Stimulated activated CD8-positive, alpha-beta memory T cell treated with anti-CD3 and anti-CD28 coated beads, Interleukin-15, amount 100 ng/mL, for 4 hours (primary cell): ENCODE measurements at places on chromosomes 5 and 9.

GRCh38 chr9:135729480-135729879 lies 27.5 kb downstream of the KCNT1 start:
- no peak for DNase-seq

- no peak for DNase-seq
Observed at GRCh38 chr5:159101685-159102084, 2.0 kb upstream of the EBF1 start.

- DNase-seq = no peak
Observed at GRCh38 chr9:106954974-106955850, 92.2 kb downstream of the ZNF462 start.

- no peak for DNase-seq
Observed at GRCh38 chr9:109098960-109099308, 20.8 kb downstream of the TMEM245 start.

DNA sequence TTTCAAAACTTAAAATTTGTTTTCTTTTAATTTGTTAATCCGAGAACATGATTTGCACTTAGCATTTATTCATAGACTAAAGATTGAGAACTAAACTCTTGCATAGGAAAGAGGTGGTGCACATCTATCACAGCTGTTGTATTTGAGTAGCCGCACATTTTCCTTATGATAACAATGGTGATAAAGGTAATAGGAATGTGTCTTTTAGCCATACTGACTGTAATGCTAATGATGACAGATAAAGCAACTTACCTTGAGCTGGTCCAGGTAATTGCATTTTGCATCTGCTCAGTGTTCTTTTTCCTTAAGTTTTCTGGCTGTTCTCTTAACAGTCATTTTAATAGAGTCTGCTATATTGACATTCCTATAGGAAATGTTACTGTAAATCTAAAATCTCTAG lies 19.0 kb downstream of the PHAX start:
- no peak for DNase-seq

DNA sequence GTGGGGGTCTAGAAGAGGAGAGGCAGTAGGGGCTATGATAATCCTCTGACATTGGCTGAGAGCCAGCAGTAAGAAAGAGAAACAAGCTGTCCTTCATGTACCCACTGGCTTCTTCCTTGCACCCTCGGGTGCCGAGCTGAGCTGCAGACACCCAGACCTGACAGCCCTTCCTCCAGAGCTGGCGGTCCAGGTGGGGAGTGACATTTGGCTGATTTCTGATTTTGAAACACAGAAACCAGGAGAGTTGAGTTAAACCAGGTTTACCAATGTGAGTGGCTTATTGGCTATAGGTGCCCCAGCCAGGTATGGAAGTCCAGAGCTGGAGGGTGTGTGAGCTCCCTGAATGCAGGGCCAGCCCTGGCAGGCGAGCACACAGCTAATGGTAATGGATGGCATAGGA lies 59.2 kb downstream of the GADD45G start:
- no peak for DNase-seq

GRCh38 chr9:136729144-136729543 lies 13.6 kb downstream of the LCN10 start:
- DNase-seq = no peak

DNA sequence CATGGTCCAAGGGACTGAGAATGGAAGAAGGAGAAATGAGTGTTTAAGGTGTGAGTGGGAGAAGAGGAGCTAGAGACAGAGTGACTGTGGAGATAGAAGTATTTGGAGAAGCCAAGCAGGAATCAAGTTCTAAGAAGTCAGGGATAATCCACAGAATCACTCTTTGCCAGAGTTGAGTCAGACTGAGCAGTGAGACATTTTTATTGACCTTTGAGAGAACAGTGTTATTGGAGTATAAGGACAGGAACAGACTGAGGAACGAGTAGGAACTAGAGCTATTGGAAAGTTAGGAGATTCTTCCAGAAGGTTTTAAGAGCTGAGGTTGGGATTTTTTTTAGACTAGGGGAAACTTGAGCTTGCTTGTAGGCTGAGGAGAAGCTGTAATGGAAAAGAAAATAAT lies 37.2 kb downstream of the RCL1 start:
- DNase-seq = no peak

DNA sequence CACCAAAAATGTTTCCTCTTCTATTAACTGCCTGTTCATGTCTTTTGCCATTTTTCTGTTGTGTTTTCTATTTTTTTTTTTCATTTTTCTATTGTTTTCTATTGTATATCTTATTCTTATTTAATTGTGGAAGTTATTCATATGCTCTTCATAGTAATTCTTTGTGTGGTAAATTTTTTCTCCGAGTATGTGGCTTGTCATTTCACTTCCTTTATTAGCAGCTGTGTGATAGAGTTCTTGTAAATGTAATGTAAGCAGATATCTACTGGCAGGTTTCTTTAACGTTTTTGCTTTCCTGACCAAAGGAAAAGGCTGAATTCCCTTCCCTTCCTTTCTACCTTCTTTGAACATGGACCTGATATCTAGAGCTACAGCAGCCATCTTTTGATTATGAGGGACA lies 5.8 kb upstream of the PLPP1 start:
- no peak for DNase-seq

GRCh38 chr5:79135790-79136553 lies 24.4 kb downstream of the BHMT start:
- no peak for DNase-seq

- no peak for DNase-seq
Observed at GRCh38 chr5:31845361-31845760, 206.4 kb downstream of the PDZD2 start.

- no peak for DNase-seq
Observed at GRCh38 chr5:31901807-31902530, 263.0 kb downstream of the PDZD2 start.

DNA sequence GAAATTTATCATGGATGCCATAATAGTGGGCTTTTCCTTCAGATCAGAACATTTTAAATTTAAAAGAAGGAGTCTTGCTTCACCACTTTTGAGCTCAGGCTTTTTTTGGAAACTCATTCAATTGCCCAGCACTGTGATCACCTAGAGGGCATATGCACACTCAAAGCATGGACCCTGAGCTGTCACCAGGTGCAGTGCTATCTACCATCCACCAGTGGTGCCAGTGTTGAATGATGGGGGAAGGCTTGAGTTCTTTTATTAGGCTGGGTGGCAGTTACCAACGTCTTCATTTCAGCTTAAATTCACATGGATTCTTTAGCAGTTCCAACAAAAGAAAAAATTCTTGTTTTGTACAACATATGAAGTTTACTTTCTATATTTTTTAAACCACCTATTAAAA lies 164.1 kb downstream of the CFAP90 start:
- no peak for DNase-seq

DNA sequence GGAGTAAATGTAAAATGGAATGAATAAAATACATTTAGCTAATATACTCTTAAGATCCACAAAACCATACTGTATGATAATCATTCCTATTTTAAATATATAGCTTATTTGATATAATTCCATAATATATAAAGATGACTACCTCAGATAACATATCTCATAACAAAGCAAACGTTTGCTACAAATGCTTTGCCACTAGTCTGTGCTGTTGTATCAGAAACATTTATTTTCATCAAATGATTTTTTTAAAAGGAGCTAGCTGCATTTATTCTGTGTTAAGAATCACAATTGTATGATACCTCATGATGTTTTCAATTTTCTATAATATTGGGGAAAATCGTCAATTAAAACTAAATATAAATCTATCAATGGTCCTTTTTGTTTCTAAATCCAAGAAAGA lies 567.2 kb downstream of the PTPRD start:
- no peak for DNase-seq

GRCh38 chr9:86816366-86816765 lies 130.9 kb downstream of the GAS1 start:
- DNase-seq = no peak

DNA sequence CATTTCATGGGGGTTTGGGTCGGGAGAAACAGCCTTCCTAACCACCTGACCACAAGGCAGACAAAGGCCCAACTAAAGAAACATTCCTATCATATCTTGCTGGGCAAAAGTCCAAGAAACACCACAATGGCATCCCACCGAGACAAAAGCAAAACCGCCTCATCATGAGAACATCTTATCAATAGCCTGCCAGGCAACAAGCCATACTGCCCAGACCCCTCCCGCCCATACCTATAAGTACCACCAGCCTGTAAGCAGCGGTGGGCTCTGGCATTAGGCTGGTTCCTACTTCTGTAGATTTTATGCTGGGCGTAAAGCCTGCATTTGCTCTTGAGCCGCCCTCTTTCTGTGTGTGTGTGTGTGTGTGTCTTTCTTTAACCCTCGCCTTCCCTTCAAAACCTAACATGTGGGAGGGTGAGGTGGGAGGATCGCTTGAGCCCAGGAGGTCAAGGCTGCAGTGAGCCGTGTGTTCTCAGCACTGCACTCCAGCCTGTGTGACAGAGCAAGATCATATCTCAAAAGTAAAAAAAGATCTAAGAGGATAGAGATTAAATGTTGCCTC lies 56.9 kb downstream of the PDE6A start:
- DNase-seq = no peak

DNA sequence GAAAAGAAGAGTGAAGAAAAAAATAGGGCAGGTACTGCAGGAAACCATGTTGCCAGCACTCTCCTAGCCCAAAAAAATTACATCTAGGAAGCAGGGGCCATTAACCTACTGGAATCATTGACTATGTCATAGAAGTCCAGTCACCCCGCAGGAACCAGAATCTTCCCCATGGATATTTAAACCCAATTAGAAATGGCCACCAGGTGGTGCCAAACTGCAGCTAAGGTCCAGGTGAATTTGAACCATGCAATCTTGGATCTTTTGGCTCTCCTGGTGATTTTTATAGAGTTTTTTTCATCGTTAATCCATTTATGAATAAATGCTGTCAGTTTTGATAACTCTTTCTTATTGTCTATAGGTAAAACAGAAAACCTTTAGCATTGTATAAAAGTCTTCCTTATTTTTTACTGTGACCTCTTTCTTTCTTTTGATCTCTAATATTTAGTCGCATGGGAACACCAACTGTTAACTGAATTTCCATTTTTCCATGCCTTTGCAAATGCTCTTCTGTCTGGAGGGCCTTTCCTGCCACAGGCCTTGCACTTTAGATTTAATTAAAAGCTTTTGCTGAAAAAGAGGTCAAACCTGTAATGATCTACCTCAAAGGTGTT lies 147.5 kb upstream of the FGF10 start:
- DNase-seq = no peak

- no peak for DNase-seq
Observed at GRCh38 chr9:106333481-106333880, 529.5 kb upstream of the ZNF462 start.

GRCh38 chr9:19223724-19224123 lies 6.8 kb upstream of the DENND4C start:
- DNase-seq = no peak

DNA sequence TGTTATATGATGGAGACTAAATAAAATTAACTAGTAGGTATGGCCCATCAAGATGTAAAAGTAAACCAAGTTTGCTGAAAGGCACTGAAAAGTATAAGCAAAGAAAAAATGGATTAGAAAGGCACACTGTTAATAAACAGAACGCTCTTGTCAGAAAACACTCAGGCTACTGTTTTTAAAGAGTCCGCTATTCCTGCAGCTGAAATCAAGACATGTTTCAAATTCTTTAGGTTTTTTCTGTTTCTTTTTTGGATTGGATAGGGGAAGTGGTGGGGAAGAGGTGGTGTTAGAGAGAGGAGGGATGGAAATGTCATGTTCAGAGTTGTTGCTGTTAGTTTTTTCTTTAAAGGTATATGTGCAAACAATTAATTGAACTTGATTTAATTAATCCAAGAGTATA lies 17.5 kb downstream of the OSTF1 start:
- DNase-seq = no peak

- DNase-seq = no peak
Observed at GRCh38 chr5:96687812-96688453, 25.8 kb downstream of the CAST start.

DNA sequence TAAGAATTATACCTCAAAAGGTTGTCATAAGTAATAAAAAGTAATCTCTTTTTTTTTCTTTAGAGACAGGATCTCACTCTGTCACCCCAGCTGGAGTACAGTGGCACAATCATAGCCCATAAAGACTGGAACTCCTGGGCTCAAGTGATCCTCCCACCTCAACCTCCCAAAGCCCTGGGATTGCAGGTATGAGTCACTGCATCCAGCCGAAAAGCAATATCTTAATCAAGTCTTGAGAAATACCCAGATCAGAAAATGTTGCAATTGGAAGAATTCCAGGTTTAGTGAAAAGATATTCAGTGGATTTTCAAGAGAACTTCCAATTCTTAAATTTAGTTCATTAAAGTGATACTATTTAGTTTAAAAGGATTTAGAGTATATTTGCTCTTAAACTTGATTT lies 40.9 kb upstream of the IDNK start:
- no peak for DNase-seq

DNA sequence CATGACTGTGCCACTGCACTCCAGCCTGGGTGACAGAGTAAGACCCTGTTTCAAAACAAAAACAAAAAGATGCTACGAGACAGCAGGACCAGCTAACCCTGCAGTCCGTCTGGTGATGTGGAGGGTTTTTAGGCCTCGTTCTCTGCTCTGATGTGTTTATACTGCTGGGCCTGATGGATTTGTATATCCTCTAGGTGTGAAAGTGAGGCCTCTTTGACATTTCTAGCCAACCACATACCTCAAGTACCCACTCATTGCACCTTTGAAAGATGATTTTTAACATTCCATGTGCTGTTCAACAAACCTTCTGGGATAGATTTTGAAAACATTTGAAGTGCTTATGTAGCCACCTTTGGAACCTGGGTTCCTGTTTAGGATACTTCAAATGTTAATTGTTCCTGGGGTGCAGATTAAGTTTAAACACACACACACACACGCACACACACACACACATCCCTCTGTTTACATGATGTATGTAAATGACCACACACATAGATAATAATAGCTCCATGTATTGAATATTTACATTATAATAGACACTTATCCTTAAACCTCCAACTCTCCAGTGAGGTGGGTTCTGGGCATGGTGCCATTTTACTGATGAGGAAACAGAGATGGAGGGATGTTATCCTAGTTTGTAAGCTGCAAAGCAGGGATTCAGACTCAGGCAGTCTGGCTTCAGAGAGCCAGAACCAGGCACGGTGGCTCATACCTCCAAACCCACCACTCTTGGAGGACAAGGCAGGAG lies 48.8 kb upstream of the GOLPH3 start:
- DNase-seq = no peak

DNA sequence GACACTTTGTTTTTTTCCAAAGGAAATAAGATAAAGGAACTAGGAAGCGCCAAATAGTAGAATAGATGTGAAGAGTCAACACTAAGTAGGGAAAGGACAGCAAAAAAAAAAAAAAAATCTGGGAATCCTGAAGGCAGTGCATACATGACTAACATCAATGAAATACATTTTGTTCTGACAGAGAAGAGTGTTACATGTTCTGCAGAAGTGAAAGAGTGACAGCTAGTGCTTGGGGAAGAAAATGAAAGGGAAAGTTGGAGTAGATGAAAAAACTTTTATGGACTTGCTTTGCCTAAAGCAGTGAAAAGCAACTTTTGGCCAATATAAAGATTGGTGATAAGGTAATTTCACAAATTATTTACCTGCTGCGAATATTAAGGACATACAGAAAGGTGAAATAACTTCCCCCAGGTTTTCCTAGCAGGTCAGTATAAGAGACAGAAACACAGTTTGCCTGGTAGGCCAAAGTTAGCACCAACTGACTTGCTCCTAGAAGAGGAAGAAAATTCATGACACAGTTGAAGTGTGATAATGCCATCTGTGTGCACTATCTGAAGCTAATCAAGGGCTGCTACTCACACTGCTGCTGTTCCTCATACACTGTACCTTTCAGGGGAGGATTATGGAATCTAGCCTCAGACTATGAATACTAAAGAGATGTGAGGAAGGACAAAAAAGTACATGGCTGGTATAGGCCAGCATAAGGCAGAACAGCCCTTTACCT lies 38.6 kb downstream of the RANBP6 start:
- DNase-seq = no peak

- no peak for DNase-seq
Observed at GRCh38 chr5:42422656-42423280, 471 bp upstream of the GHR start.
